ENCODE measurements at places on chromosomes 3 and 15.

GRCh38 chr15:77830051-77830468 lies 197.3 kb upstream of the LINGO1 start:
- no peak for DNase-seq

DNA sequence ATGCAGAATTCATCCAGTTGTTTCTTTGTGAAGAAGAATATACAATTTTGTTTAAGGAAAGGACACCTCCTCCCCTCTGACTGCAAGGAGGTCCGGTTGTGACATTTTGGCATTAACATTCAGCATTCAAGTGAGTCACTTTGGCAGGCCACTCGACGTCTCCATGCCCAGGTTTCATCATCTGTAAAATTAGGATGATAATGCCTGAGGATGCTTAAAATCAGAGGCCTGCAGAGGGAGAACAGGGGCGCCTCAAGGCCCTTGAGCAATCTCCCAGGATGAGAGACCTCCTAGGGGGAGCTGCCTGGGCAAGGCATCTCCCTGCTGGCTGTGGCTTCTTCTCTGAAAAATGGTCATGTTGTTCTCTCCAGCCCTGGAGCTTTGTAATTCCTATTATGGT lies 236.0 kb downstream of the CACNA2D3 start:
- DNase-seq = no peak

DNA sequence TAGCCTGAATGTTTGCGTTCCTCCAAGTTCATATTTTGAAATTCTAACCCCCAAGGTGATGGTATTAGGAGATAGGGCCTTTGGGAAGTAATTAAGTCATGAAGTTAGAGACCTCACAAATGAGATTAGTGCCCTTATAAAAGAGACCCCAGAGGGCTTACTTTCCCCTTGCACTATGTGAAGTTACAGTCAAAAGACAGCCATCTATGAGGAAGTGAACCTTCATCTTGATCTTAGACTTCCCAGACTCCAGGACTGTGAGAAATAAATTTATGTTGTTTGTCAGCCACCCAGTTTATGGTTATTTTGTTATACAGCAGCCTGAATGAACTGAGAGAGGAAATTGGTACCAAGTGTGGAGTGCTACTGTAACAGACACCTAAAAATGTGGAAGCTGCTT lies 74.4 kb downstream of the DAPK2 start:
- no peak for DNase-seq

DNA sequence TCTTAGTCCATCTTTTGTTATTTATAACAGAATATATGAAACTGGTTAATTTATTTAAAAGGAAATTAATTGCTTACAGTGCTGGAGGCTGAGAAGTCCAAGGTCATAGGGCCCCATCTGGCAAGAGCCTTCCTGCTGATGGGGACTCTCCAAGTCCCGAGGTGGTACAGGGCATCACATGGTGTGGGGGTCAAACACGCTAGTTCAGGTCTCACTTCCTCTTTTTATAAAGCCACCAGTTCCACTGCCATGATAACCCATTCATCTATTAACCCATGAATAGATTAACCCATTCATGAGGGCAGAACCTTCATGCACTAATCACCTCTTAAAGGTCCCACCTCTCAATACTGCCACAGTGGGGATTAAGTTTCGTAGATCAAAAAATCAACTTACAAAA lies 659.3 kb downstream of the NAALADL2 start:
- no peak for DNase-seq

GRCh38 chr15:84699538-84700191 lies 16.3 kb downstream of the SEC11A start:
- no peak for DNase-seq

All from anterior cingulate cortex (tissue), 58 donors.